ENCODE measurements at places on chromosomes 2 and 18.

DNA sequence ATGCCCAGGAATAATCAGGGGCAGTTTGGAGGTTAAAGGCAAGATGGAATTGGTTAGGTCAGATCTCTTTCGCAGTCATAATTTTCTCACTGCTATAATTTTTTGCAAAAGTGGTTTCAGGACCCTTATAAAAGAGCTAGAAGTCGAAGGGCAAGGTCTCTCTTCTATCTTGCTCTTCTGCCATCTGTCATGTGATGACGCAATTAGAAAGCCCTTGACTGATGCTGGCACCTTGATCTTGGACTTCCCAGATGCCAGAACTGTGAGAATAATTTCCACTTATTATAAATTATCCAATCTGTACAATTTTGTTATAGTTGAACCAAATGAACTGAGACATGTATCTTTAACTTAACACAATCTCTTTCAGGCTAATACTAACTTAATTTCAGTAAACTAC, 6.3 kb upstream of the RALBP1 start:
- no peak for DNase-seq

GRCh38 chr2:1601067-1601412, 143.3 kb downstream of the PXDN start:
- DNase-seq: no peak

GRCh38 chr2:154375579-154375931, 322.9 kb upstream of the KCNJ3 start:
- no peak for DNase-seq

- no peak for DNase-seq
Measured at GRCh38 chr2:9401646-9402371, 21.5 kb downstream of the ITGB1BP1 start.

GRCh38 chr2:229343661-229344060, 72.6 kb upstream of the PID1 start:
- DNase-seq: no peak

DNA sequence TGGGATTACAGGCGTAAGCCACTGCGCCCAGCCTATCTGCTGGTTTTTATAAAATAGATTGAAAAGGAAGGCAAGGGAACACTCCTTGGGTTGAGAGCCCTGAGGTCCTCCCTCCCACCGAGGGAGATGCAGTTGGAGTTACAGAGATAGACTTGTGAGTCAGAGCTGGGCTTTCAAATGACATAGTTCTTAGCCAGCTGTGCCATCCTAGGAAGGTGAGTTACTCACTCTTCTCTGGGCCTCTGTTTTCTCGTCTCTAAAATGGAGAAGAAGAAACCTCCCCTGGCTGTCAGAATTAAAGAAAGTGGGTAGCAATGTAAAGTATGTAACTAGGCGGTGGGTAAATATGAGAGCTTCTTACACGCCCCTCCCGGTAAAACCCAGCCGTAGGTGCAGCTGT, 2.4 kb downstream of the LRRFIP1 start:
- DNase-seq: no peak

DNA sequence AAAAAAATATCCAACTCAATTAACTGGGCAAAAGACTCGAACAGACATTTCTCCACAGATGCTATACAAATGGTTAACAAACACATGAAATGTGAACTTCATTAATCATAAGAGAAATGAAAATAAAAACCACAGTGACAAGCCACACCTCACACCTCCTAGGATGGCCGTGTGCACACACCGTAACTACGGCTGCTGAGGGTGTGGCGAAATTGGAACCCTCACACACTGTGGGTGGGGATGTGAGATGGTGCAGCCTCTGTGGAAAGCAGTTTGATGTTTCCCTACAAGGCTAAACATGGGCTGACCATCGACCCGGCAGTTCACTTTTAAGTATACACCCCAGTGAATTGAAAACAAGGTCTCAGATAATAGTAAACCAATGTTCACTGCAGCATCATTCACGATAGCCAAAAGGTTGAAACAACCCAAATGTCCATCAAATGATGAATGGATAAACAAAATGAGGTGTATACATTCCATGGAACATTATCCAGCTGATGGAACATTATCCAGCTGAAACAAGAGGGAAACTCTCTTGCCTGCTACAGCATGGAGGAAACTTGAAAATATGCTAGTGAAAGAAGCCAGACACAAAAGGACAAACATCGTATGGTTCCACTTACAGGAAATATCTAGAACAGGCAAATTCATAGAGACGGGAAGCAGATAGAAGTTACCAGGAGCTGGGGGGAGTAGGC, 32.2 kb downstream of the ZAP70 start:
- no peak for DNase-seq

- DNase-seq: peak; percentile 57
Measured at GRCh38 chr2:190319555-190320498, at the start of gene HIBCH. Gene HIBCH, minus strand, starts transcription at chr2:190319826. Its CDS starts 76 bp downstream, at chr2:190319750.

- peak; percentile 99 for DNase-seq
Measured at GRCh38 chr2:191677646-191678436, at the start of gene NABP1. Gene NABP1, plus strand, starts transcription at chr2:191678136. Its CDS starts 479 bp downstream, at chr2:191678615.

GRCh38 chr2:219512524-219513216, 1.6 kb upstream of the ASIC4 start:
- DNase-seq: no peak

- DNase-seq: no peak
Measured at GRCh38 chr2:128501700-128502099, 183.0 kb upstream of the HS6ST1 start.

DNA sequence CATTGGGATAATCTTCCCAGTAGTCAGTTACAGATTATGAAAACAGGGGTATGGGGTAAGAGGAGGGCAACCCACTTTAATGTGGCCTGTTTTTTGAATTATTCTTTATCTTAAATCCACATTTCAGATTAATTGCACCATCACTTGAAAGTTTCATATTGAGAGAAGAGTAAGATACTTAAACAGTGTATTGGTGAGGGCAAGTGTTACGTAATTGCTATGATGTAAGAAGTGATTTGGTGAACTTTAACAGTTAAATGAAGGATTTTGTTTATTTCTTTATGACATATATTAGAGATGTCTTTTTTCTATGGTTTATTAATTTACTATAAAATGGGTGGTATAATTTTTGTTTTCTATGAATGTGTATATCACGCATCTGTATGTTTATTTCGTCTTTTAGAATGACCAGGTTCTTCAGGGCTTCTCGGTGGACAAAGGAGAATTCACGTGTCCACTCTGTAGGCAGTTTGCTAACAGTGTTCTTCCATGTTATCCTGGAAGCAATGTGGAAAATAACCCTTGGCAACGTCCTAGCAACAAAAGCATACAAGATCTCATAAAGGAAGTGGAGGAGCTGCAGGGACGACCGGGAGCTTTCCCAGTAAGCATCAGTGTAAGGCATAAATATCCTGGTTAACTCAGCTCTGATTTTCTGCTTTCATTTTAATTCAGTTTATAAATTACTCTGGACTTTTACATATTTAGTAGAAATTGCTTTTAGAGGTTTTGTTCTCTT, 171.2 kb upstream of the MYO3B start:
- DNase-seq: no peak

DNA sequence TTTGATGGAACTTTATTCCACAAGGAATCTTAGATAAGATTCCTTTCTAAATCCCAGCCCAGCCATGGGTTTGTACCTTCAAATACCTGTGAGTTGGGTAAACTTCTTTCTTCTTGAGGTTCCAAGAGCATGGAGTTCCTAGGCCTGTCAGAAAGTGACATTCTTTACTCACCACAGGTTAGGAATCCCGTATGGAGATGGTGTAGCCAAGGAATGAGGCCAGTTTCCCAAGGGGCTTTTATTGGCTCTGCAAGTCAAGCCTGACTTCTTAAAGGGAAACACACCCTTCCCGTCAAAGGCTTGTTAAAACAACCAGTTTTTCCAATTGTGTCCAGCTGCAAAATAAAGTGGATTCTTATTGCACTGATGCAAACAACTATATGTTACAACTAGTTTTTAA, 45.8 kb downstream of the STK17B start:
- no peak for DNase-seq

GRCh38 chr18:52060607-52061304, 279.2 kb upstream of the DCC start:
- DNase-seq: no peak

DNA sequence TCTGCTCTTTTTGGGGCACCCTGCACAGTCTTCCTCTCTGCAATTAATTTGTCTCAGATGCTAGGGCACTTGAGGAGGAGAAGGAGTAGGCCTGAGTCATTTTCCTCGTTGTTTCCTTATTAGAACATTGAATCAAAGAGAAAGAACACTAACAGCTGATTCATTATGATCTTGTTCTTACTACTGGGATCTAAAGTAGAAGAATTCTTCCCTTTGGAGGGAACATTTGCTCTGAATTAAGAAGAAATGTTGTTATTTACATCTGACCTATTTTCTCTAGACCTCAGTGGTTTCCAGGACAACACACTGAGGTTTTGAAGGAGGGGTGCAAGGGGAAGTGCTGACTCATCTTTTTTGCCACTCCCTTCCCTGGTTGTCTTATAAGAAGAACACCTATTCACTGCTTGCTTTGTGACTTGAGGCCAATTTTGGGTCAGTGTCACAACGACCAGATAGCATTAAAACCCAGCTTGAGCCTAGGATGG, 24.3 kb upstream of the STAT1 start:
- no peak for DNase-seq

DNA sequence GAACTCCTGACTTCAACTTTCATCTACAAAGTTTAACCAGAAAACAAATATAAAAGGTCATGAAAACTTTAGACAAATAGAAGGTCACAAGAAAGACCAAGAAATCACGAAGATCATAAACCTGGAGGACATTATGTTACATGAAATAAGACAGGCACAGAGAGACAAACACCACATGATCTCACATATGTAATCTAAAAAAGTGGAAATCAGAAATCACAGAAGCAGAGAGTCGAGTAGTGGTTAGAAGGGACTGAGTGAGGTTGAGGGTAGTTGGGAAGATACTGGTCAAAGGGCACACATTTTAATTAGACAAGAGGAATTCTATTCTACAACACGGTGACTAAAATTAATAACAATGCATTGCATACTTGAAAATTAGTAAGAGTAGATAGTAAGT, 1.4 kb downstream of the GCFC2 start:
- DNase-seq: no peak

- no peak for DNase-seq
Measured at GRCh38 chr2:172173174-172173706, 70.5 kb upstream of the DLX2 start.

DNA sequence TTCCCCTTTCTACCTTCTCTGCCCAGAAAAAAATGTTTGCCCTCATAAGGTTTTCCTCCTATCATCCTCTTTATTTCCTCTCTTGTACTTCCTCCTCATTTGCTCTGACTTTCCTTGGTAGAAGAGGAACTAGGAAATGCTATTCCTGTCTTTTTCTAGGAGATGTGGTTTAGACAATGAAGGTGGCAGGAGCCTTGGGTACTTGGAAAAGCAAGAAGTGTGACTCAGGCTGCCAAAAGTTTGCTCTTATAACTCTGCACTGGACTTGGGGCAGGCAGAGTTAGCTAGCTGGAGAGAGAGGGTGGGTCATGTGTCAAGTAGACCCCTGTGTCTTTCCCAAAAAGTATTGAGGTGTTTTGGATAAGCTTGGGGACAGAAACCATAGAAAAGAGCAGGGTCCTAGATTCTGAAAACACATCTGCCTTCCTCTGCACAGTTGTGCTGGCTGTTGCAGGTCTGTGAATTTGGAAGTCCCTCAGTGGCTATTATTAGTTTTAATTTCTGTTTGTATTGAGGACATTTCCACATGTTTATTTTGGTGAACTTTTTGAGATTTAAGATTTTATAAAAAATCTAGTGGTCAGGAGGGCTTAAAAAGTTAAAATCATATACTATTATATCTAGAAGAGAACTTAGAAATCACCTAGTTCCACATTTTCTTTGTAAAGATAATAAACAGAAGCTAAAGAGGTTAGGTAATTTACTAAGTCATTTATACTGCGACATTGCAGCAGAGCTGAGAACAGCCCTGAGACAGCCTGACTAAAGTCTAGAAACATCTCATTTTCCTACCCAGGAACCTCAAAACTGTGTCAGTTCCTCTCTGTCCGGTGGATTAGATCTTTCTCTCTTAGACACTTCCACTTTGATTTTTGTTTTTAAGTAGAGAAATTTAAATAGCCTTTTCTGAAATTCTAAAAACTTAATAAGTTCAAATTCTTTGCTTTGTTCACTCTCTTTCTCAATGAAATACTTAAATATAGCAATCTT, 16.0 kb downstream of the INSIG2 start:
- DNase-seq: no peak

GRCh38 chr2:165827016-165827920, 33.2 kb upstream of the GALNT3 start:
- no peak for DNase-seq

- DNase-seq: no peak
Measured at GRCh38 chr18:51617572-51618260, 420.2 kb upstream of the MEX3C start.

DNA sequence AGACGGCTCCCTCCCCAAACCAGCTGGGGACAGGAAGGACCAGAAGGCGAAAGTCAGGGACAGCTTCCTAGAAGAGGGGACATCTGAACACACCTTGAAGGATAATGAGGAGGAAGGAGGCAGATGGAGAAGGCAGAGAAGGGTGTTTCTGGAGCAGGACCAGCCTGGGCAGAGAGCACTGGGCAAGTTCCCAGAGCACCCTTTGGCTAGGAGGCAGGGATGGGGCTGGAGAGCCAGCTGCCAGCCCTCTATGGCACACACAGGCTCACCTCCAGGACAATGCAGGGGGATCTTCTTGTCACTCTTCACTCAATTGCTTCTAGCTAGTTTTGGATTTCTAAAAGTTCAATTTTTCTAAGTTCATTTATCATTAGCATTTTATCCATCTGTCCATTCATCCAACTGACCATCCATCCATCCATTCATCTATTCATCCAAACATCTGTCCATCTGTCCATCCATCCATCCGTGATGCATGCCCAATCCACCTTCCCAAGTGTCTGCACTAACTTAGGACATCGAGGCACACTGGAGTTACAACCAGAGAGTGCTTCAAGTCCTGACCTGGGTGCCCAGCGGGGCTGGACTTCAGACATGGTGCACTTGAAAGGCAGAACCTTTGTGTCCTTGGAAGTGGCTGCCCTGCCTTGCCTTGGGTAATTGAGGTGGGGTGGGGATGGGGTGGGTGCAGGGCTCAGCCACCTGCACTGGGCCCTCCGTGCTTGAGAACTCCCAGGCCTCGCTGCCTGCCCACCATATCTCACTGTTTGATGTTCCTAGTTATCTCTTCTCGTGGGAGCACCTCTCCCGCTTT, 42.5 kb downstream of the INHBB start:
- DNase-seq: no peak

GRCh38 chr2:197249381-197250083, 61.0 kb downstream of the ANKRD44 start:
- DNase-seq: no peak

- no peak for DNase-seq
Measured at GRCh38 chr2:197092431-197092830, 165.9 kb upstream of the PGAP1 start.

- no peak for DNase-seq
Measured at GRCh38 chr2:150571121-150571520, 83.7 kb upstream of the RND3 start.

- DNase-seq: no peak
Measured at GRCh38 chr18:50057009-50057408, 137.9 kb downstream of the MYO5B start.

All from activated CD4-positive, CD25-positive, alpha-beta regulatory T cell (primary cell).